HCT116 (cell line): ENCODE measurements at places on chromosomes 2 and 18.

DNA sequence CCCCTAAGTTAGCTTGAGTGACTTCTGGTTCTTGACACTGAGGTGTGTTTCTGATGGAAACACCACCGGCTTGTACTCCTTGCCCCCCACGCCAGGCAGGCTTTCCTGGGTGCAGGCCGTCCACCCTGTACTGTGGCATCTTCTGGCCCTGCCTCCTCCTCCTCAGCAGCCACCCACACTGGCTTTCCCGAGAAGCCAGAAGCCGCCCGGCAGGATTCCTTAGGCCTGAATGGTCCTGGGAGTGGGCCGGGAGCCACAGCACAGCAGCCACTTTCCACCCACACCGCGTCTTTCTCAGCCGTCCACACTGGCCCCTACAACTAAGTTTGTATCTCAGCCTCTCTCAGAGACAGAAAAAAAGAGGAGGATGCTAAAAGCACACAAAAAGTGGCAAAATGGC, 2.1 kb upstream of the HSBP1L1 start:
- DNase-seq = peak; percentile 33

DNA sequence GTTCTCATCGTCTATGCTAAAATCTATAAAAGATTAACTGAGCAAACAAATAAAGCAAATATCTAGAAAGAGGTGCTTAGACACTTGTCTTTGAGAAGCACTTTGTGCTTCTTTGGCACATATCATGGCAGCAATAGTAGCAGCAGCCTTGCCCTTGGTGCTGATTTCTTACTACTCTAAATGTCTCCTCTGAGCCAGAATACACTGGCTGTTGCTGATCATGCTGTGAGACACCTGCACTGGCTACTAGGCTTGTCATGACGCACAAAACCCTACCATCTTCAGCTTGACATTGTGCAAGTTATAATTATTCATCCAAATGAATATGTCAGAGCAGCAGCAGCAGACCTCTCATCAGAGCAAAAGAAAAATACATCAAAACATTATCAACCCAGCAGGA, 46.7 kb downstream of the FANCL start:
- DNase-seq = no peak

- no peak for DNase-seq
These were observed 174.8 kb downstream of the EN1 start for GRCh38 chr2:118672571-118673158.

GRCh38 chr2:128315122-128315828, 3.4 kb downstream of the HS6ST1 start:
- DNase-seq = no peak

GRCh38 chr18:45353530-45353929, 261.7 kb upstream of the SLC14A2 start:
- no peak for DNase-seq

DNA sequence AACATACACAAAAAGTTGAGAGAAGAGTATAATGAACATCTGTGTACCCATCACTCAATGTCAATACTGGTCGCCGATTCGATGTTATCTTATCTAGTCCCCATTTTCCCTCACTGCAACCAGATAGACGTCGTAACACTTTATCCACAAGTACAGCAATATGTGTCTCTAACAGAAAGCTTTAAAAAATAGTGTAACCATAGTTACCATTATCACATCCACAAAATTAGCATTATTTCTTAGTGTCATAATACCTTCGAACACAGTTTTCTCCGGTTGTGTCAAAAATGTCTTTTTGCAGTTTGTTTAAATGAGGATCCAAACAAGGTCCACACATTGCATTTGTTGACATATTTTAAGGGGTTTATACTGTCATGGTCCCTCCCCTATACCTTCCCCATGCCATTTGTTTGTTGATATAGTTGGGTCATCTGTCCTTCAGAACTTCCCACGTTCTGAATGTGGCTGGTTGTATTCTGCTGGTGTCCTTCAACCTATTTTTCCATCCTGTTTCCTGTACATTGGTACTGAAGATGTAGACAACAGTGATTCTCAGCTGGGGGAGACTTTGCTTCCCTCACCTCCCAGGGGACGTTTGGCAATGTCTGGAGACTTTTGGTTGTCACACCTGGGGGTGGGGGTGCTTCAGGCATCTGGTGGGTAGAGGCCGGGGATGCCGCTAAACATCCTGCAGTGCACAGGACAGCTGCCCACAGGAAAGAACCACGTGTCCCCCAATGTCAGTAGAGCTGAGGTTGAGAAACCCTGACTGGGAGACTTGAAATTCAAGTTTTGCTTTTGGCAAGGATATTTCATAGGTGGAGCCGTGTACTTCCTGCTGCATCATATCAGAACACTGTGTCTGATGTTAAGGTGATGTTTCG, 72.7 kb upstream of the SPRED2 start:
- no peak for DNase-seq
